Osteocyte (in vitro differentiated cells): ENCODE measurements at places on chromosomes 3 and 15. TPM values are rescaled to one million over a fixed set of nuclear protein-coding genes. Genes with fewer than 3 reads are reported as not detected.

DNA sequence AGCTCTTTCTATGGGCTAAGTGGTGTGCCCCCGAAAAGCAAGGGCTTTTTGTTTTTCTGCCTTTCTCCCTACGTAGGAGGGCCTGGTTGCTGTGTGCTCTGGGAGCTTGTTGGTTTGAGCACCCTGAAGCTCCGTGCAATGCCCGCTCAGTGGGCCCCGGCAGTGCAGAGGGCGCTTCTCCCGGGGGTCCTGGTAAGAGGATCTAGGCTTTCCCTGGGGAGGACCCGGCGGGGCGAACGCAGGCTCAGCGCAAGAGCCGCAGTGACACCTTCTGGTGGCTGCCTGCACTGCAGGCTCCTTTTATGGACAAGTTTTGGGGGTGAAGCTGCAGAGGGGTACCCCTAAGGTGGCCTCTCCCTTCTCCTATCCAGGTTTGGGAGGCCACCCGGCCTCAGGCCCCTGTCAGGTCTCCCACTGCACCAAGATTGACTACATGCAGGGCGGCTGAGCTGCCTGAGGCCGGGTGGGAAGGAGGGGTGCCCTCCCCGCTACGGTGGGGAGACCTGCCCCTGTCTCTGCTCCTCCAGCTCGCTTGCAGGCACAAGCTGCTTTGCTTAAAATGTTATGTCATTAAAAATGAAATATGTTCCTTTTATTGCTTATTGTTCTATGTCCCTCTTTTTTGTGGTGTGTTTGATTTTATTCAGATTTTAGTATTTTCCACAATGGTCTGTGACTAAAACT is 387.9 kb downstream of the GABRG3 start:
- no peaks in the 10 kb centered on the region for H3K36me3 ChIP-seq
- peaks cover 3% of the 10 kb centered on the region for H3K27me3 ChIP-seq
- H3K4me3 ChIP-seq: no peak overlapping the region
- H3K27ac ChIP-seq: no peak overlapping the region
- no peak for DNase-seq

GRCh38 chr3:10928407-10928960 is 64.1 kb upstream of the SLC6A1 start:
- H3K36me3 ChIP-seq: no peaks in the 10 kb centered on the region
- no peak overlapping the region for H3K4me3 ChIP-seq
- H3K27ac ChIP-seq: no peak overlapping the region
- H3K27me3 ChIP-seq: peaks cover 29% of the 10 kb centered on the region

- H3K4me1 ChIP-seq: peaks cover 23% of the 10 kb centered on the region
- no peak overlapping the region for H3K27ac ChIP-seq
- H3K36me3 ChIP-seq: no peaks in the 10 kb centered on the region
Measured at GRCh38 chr3:9173445-9173844, 76.0 kb downstream of the SRGAP3 start.

DNA sequence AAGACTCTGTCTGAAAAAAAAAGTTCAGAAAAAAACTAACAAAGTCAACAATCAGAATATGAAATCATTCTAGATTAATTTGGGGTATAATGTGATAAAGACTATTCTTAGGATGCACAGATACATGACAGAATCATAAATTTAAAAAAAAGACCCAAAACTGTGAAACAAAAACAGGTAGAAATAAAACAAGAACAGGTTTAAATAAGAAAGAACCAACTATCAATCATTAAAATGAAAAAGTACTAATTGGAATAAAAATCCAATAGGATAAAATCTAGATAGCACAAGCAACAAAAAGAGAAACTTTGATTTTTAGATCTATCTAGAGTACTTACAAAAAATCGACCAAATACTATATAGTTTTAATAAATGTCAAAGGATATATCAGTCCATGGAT is 13.4 kb downstream of the TMEM202 start:
- no peaks in the 10 kb centered on the region for H3K36me3 ChIP-seq
- no peak for DNase-seq
- H3K4me3 ChIP-seq: no peak overlapping the region
- no peaks in the 10 kb centered on the region for H3K4me1 ChIP-seq
- no peak overlapping the region for H3K27ac ChIP-seq
- H3K27me3 ChIP-seq: peaks cover 52% of the 10 kb centered on the region

DNA sequence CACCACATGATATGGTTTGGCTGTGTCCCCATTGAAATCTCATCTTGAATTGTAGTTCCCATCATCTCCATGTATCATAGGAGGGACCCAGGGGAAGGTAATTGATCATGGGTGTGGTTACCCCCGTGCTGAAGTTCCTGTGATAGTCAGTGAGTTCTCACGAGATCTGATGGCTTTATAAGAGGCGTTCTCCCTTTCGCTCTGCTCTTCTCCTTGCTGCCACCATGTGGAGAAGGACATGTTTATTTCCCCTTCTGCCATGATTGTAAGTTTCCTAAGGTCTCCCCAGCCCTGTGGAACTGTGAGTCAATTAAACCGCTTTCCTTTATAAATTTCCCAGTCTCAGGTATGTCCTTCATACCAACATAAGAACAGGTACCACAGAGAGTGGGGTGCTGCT is 21.9 kb downstream of the OSTN start:
- DNase-seq: no peak
- no peak overlapping the region for H3K27ac ChIP-seq
- H3K36me3 ChIP-seq: no peaks in the 10 kb centered on the region
- H3K4me1 ChIP-seq: peaks cover 11% of the 10 kb centered on the region

- no peak overlapping the region for H3K27ac ChIP-seq
- H3K4me1 ChIP-seq: peaks cover 7% of the 10 kb centered on the region
- H3K36me3 ChIP-seq: no peaks in the 10 kb centered on the region
- peaks cover 68% of the 10 kb centered on the region for H3K27me3 ChIP-seq
- DNase-seq: no peak
Measured at GRCh38 chr3:194197981-194198695, 62.2 kb downstream of the HES1 start.

GRCh38 chr15:58988006-58988785 is 733 bp downstream of the RNF111 start:
- peak overlapping the region; percentile 98 for H3K4me3 ChIP-seq
- peaks cover 24% of the 10 kb centered on the region for H3K27me3 ChIP-seq

- peak; percentile 59 for DNase-seq
- H3K27ac ChIP-seq: no peak overlapping the region
- H3K36me3 ChIP-seq: no peaks in the 10 kb centered on the region
- no peaks in the 10 kb centered on the region for H3K4me1 ChIP-seq
- H3K27me3 ChIP-seq: peaks cover 41% of the 10 kb centered on the region
Measured at GRCh38 chr3:43793648-43794372, 103.1 kb downstream of the ABHD5 start.

DNA sequence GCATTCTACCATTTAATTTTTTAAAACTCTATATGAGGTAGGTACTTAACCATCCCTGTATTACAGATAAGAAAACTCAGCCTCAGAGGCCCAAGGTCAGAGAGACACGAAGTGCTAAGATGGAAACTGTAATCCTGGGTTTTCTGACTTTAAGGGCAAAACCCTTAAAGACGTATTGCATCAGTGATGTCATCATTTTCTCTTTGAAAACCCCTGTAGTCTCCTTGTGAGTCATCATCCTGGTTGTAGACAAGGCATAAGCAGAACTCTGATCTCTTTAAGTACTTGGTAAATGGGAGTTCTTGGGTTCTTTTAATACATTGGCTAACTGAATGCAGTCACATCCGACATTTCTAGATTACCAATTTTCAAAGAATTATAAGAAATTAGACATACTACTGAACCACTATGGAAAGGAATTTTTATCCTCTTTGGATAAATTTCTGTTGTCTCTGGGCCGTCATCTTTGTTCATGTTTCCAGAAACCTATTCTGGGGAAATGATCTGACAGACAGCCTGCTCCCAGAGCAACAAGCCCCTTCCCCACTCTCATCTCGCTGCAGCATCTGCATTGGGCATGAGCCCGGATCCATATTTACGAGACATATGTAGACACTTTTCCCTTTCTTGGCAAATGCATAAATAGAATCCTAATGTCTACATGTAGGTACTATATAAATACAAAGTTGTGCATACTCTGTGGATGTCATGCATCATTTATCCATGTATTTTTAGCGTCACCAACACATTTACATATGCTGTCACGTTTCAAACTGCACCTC is 48.7 kb upstream of the MDFIC2 start:
- DNase-seq: no peak
- no peaks in the 10 kb centered on the region for H3K4me1 ChIP-seq
- no peak overlapping the region for H3K4me3 ChIP-seq
- no peaks in the 10 kb centered on the region for H3K36me3 ChIP-seq
- H3K27me3 ChIP-seq: peaks cover 4% of the 10 kb centered on the region

DNA sequence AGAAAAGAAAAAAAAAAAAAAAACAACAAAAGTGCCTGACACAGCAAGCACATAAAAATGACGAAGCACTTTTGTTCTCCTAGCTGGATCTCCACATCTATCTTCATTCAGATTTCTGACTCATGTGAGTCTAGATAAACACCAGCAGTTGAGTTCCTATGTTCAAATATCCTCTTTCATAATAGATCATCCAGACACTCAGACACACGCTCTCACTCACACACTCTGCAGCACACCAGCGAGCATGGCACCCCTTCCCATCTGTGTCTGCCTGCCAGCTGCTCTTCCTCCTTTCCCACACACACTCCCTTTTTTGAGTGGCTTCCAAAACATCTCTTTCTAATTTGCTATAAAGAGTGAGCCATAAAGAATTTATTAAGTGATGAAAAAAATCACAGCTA is 19.8 kb upstream of the CELF6 start:
- H3K36me3 ChIP-seq: peaks cover 23% of the 10 kb centered on the region
- peaks cover 17% of the 10 kb centered on the region for H3K4me1 ChIP-seq
- no peaks in the 10 kb centered on the region for H3K27me3 ChIP-seq
- no peak for DNase-seq
- H3K27ac ChIP-seq: peak overlapping the region; percentile 89

DNA sequence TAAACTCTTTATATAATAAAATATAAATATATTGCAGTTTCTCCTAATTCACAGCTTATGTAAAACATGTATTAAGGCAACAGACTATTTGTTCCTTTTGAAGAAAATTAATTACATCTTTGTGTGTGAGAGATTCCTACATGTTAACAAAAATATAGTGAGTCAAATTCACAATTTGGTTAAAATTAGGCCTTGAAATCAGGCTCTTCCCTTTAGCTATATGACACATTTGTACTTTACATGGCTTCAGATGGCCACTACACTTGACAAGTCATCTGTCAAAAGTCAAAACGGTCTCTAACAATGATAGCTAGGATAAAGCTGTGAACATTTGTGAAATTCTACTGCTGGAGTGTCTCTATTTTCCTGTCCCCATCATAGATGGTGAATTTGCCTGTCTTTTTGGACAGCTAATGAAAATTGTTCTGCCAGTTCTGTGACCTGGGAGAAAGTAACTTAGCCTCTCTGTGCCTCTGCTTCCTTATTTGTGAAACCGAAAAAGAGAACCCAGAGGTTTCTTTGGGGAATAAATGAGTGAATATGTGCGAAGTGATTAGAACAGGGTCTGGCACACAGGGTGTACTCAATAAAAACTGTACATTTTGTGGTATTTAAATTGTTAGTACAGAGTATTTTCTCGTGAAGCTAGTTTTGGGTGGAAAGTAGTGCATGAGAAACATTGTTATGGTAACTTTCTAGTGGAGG is 23.6 kb downstream of the TM4SF4 start:
- DNase-seq: no peak
- H3K4me1 ChIP-seq: peaks cover 19% of the 10 kb centered on the region
- H3K4me3 ChIP-seq: no peak overlapping the region
- no peaks in the 10 kb centered on the region for H3K36me3 ChIP-seq
- no peak overlapping the region for H3K27ac ChIP-seq

- peaks cover 54% of the 10 kb centered on the region for H3K4me1 ChIP-seq
- H3K36me3 ChIP-seq: no peaks in the 10 kb centered on the region
- no peak overlapping the region for H3K27ac ChIP-seq
- DNase-seq: no peak
- no peak overlapping the region for H3K4me3 ChIP-seq
- no peaks in the 10 kb centered on the region for H3K27me3 ChIP-seq
Measured at GRCh38 chr3:197794115-197794514, 3.1 kb downstream of the LRCH3 start.

DNA sequence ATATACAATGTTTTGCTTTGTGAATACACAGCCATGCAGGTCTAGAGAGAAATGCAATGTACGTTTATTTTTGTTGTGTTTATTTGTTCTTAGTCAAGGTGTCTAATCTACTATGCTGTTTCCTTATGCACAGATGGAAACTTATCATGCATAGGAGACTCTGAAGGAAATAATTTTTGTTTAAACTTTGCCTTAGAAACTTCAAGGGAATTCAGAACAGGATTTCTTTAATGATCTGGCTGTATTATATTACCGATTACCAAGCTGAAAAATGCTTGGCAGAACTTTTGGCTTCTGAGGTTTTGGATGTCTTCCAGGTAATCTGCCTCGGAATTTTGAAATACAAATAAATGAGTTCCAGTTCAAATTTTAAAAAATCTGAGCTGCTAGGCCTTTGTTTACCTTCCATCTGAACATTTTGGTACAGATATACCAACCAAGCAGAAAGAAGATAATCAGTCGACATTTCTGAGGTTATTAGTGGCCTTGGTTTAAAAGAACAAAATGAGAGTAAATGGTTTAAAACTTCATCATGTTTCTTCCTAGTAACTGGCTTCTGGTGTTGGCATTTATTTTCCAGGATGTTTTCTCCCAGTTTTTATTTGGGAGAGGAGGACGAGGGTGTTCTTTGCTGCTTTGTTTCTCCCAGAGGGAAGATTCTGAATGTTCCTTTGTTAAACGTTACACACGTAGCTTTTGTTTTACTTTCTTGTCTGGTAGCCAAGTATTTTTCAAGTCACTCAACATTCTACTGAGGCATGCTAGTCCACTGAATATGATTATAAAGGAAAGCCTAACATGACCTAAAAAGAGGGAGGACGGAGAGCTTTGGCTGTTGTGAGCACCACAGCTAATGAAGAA is 421.8 kb upstream of the TBL1XR1 start:
- peak overlapping the region; percentile 91 for H3K27ac ChIP-seq
- no peak for DNase-seq
- no peaks in the 10 kb centered on the region for H3K27me3 ChIP-seq
- peaks cover 80% of the 10 kb centered on the region for H3K4me1 ChIP-seq
- no peak overlapping the region for H3K4me3 ChIP-seq
- H3K36me3 ChIP-seq: no peaks in the 10 kb centered on the region

Gene ABHD17C
- total RNA-seq: 14.4 and 17.7 TPM in 2 replicates

Gene MCCC1
- total RNA-seq: 37.4 and 37.9 TPM in 2 replicates

Gene LMOD3
- total RNA-seq: not detected in 2 replicates

Gene LRRFIP2
- total RNA-seq: 43.2 and 49.1 TPM in 2 replicates

Gene MYL3
- 1.6 and 3.0 TPM in 2 replicates for total RNA-seq

Gene GASK1A
- total RNA-seq: not detected in 2 replicates

Gene RBMS3
- total RNA-seq: 64.2 and 66.8 TPM in 2 replicates

Gene CD80
- not detected in 2 replicates for total RNA-seq
